ENCODE measurements at places on chromosomes 1 and 21.
A peak's percentile ranks its signal among the peaks of the same experiment; 100 is the strongest.

DNA sequence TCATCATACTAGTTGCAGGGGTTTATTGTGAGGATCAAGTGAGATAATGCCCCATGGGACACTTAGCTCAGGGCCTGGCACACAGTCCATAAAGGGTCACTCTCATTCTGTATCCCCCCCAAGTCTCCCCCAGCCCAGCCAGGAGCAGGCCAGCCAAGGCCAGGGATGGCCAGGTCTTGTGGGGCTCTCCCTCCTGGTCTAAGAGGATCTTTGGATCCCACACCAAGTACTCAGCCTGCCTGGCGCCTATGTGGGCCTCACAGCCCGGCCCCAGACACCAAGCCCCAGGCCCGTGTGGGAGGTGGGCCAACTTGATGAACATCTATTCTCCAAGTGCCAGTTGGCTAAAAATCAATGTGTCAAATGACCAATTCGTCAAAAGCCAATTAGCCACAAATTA lies 117.8 kb downstream of the GLIS1 start:
- DNase-seq = no peak

GRCh38 chr1:111446967-111447892 lies 1.8 kb downstream of the WDR77 start:
- DNase-seq = no peak

- DNase-seq = no peak
Measured at GRCh38 chr1:44662683-44663030, 11.6 kb downstream of the TMEM53 start.

GRCh38 chr1:62962014-62962812 lies 178.3 kb downstream of the ATG4C start:
- no peak for DNase-seq

- DNase-seq = no peak
Measured at GRCh38 chr1:172883387-172883791, 167.4 kb downstream of the TNFSF18 start.

DNA sequence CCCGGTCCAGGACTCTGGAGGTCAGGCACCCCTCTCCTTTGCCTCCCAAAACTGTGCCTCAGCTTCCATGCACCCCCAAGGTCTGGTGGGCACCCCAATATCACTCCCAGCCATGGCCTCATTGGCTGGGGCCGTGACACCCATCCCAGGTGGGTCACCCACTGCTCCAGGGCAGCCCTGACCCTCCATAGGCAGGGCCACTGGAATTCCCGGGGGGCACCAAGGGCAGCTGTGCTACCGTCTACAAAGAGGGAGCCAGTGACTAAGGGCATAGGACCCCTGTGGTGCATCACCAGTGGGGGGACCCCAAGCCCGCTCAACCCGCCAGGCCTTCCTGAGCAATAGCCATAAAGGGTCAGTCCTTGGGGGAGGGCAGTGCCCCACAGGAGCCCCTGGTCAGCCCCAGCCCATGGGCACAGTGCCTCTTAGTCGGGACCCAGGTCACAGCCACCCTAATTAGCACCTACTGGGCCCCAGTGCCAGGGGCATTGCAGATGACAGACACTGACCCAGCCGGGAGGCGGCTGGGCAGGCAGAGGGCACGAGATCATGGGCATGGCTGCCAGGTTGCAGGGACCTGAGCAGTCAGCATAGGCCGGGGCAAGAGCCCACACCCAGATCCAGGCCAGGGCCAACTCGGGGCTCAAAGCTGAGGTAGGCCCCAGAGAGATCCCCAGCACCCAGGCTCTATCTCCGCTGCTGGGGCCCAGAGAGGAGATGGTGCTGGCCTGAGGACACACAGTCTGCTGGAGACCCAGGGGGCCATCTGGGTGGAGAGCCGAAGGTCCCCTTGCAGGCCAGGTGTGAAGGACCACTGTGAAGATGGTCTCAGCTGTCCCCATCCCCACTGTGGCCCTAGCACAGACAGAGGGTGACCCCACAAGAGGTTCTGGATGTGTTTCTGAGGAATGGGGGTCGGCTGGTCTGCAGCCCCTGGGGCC lies 19.0 kb upstream of the ARF1 start:
- DNase-seq = no peak

DNA sequence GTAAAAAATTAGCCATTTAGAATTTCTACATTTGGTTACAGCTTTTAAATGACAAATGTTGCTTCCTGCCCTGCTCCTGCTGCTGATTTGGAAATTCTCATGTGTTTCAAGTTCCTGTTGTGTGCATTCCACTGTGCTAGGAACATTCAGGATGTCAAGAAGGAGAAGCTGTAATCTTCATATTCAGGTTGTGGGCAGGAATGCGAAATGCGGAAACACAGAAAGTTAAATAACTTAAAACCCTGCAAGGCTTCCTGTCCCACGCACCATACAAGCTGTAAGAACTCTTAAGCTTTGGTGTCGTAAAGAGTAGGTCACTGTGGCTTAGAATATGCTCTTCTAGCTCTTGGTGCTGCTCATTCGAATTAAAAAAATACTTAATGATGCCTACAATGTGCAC lies 52.6 kb downstream of the S100B start:
- no peak for DNase-seq

GRCh38 chr1:96552451-96552850 lies 169.1 kb upstream of the PTBP2 start:
- DNase-seq = no peak

DNA sequence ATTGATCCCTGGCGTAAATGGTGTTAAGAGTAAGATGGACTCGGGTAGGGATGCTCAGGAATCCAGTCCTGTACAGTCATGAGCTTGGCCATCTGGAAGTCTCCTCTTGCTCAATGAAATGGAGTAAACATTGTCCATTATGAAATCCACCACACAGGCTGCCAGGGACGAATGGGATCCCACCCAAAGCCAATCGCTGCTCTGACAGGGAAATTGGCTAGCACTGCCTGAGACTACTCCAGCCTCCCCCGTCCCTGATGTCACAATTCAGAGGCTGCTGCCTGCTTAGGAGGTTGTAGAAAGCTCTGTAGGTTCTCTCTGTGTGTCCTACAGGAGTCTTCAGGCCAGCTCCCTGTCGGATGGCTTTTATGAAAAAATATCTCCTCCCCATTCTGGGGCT lies at the start of gene HSD11B1:
Gene HSD11B1, plus strand, starts transcription at position 263 of the 400 bp plus-strand sequence. Its CDS starts 97 bp downstream, at position 360.
- DNase-seq = peak; percentile 42

DNA sequence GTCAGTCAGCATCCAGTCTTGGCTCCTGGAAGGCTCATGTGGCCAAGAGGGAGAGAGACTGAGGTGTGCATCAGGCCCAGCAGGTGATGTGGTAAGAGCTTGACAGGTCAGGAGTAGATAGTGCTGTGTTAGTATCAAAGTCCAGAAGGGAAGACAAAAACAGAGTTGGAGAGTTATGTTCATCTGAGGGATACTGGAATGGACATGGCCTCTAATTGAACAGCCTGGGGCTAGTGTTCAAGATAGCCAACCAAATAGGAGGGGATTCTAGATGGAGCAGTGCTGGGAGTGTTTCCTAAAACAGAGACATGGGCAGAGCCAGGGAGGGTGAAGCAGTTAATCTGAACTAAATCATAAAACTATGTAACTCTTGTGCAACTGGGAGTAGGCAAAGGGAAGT lies 120.7 kb upstream of the MARK1 start:
- DNase-seq = no peak

Data from fibroblast of upper back skin (primary cell).